ENCODE measurements at places on chromosomes 2 and 18. TPM values are rescaled to one million over a fixed set of nuclear protein-coding genes. Genes with fewer than 3 reads are reported as not detected.

Gene NT5DC4
- 0.25 TPM for polyA plus RNA-seq

Gene INHBB
- polyA plus RNA-seq: 9.0 TPM

Gene CUL3
- polyA plus RNA-seq: 134 TPM

Gene FBXO15
- 9.5 TPM for polyA plus RNA-seq

Gene ANTXR1
- polyA plus RNA-seq: 7.3 TPM

Gene RGPD4
- polyA plus RNA-seq: 0.05 TPM

Gene IL36B
- polyA plus RNA-seq: 0.11 TPM

Gene DYSF
- polyA plus RNA-seq: 5.8 TPM

Data from thymus (tissue), 14 donors.